ENCODE measurements at places on chromosomes 4 and X.

GRCh38 chr4:76607266-76607799 lies 172.3 kb downstream of the SHROOM3 start:
- DNase-seq = no peak

DNA sequence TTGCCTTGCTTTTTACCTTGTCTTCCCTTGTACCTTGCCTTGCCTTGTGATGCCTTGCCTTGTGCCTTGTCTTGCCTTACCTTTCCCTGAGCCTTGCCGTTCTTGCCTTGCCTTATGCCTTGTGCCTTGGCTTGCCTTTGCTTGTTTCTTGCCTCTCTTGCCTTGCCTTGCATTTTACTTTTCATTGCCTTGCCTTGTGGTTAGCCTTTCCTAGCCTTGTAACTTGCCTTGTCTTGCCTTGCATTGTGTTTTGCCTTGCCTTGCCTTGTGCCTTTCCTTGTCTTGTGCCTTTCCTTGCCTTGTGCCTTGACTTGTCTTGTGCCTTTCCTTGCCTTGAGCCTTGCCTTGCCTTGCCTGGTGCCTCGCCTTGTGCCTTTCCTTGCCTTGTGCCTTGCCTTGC lies 84.6 kb downstream of the TAB3 start:
- no peak for DNase-seq

GRCh38 chr4:146049802-146050201 lies 111.2 kb upstream of the ZNF827 start:
- no peak for DNase-seq

DNA sequence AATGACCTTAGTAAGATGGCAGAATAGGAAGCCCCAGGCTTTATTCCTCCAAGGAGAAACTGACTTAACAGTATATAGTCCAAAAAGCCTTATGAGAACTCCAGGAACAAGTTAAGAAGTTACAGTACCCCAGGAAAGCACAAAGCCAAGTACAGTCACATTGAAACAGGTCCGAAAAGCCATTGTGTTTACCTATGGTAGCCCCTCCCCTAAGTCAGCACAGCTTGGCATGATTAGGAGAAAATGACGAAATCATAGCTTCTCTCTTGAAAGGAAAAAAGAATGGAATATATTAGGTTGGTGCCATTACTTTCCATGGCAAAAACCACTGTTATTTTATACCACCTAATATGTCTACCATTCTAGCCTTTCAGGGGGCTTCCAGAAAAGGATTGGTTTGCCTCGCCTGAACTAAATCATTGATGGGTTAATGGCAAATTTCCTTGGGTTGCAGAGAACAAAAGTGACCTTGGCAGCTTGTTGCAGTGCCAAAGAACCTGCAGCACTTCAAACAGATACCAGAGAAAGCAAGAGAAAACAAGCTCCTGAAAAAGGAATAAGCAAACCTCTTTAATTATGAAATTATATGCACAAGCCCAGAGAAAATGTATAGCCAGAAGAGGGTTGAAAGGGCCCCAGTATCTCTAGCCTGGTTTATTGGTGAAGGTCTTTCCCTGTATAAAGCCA lies 130.6 kb downstream of the PTCHD1 start:
- no peak for DNase-seq

GRCh38 chrX:151789179-151789800 lies 54.7 kb downstream of the CNGA2 start:
- DNase-seq = no peak

GRCh38 chr4:80172203-80172602 lies 25.1 kb upstream of the PRDM8 start:
- DNase-seq = no peak

- DNase-seq = no peak
Measured at GRCh38 chrX:10199212-10199611, 42.4 kb downstream of the CLCN4 start.

- no peak for DNase-seq
Measured at GRCh38 chr4:21780148-21780547, 168.4 kb downstream of the KCNIP4 start.

- DNase-seq = no peak
Measured at GRCh38 chrX:9456250-9457074, 8.4 kb upstream of the TBL1X start.

GRCh38 chr4:130068072-130068471 lies 972.1 kb downstream of the C4orf33 start:
- no peak for DNase-seq

- peak; percentile 0 for DNase-seq
Measured at GRCh38 chr4:104860238-104861123, 286.2 kb upstream of the TET2 start.

DNA sequence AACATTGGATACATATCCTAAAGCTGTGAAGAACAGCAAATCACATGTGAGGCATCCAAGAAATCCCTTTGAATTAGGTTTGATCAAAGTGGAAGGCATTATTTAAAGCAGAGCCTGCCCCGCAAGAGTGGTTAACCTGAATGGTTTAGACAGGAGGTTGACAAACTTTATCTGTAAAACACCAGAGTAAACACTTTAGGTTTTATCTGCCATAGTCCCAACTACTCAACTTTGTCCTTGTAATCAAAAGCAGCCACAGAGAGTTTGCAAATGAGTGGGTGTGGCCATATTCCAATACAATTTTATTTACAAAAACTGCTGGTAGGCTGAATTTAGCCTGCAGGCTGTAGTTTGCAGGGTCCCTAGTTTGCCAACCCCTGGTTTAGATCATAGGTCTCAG lies 25.2 kb upstream of the FGFBP2 start:
- DNase-seq = no peak

GRCh38 chrX:72041176-72041575 lies 90.5 kb downstream of the RTL5 start:
- DNase-seq = no peak

- DNase-seq = no peak
Measured at GRCh38 chrX:84168574-84168973, 19.4 kb downstream of the RPS6KA6 start.

GRCh38 chr4:146124023-146124680 lies 51.4 kb upstream of the LSM6 start:
- no peak for DNase-seq

GRCh38 chr4:101221294-101221693 lies 126.0 kb downstream of the PPP3CA start:
- DNase-seq = no peak

- DNase-seq = peak; percentile 32
Measured at GRCh38 chr4:185470501-185471195, 885 bp downstream of the CCDC110 start.

- no peak for DNase-seq
Measured at GRCh38 chr4:26570596-26570995, 13.3 kb upstream of the TBC1D19 start.

- DNase-seq = no peak
Measured at GRCh38 chr4:106679063-106679462, 310.5 kb upstream of the GIMD1 start.

DNA sequence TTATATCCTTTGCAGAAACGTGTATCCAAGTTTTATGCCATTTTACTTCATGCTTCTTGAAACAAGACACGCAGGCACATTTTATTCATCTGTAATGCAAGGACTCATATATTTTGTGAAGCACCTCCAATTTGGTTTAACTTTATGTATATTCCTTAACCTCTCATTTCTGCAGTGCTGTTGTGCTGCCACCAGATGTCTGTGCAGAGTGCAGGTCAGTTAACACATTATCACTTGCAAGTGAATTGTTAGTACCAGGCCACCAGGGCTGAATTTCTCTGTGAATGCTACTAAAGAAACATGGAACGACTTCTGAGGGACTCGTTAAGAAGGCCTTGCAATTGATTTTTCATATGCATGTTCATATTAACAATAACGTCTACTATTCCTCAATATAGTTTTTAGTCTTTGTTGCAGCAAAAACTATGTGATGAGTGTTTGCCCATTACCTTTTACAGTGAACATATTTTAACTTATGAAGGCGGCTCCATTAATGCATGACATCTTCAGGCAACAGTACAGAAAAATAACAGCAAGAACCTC lies 770.3 kb downstream of the NLGN4X start:
- no peak for DNase-seq

DNA sequence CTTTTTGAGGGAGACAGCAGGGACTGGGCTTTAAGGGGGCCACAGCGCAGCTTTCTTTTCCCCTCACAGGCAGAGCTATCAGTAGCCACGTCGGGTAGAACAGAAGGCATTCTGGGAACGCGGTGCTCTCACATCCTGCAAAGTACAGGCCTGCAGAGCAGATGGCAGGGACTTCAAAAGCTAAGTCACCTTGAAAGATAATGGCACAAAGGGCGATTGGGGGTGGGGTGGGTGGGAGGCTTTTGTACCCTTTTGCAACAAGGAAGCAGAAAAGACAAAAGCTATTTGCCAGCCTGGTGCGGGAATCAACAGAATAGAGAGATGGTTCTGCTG lies 93.9 kb downstream of the PHKA2 start:
- DNase-seq = no peak

DNA sequence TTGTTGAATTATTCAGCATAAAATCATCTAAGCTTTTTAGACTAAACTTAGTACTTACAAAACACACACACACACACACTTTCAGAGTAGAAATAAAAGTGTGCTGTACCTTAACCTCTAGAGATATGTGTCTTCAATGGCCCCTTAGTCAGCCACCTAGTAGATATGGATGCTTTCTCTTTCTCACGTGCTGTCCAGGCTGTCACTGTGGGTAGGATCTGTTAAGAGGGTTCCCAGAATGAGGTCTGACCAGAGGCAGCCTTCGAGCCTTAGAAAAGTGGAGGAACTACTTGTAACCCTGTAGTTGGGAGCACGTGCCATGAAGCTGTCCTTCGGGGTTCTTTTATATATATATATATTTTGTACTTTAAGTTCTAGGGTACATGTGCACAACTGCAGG lies 117.9 kb downstream of the COL4A5 start:
- no peak for DNase-seq

DNA sequence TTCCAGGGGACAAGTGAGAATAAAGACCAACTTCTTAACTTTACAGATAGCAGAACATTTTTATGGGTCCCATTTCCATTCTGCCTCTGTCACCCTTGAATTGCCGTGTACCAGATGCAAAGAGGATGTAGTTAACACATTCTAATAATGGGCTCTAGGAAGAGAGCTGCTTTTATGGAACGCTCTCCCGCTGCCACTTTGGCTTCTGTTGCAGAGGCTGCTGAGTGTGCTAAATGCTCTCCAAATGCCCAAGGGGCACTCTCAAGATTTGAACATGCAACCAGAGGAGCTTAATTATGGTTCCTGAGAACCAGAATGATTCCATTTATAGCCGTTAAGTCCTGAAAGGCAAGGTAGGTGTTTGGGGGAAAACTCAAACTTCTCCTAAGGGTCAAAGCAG lies 28.1 kb upstream of the GPC3 start:
- no peak for DNase-seq

- peak; percentile 19 for DNase-seq
Measured at GRCh38 chr4:150010525-150011126, 67.6 kb upstream of the DCLK2 start.

DNA sequence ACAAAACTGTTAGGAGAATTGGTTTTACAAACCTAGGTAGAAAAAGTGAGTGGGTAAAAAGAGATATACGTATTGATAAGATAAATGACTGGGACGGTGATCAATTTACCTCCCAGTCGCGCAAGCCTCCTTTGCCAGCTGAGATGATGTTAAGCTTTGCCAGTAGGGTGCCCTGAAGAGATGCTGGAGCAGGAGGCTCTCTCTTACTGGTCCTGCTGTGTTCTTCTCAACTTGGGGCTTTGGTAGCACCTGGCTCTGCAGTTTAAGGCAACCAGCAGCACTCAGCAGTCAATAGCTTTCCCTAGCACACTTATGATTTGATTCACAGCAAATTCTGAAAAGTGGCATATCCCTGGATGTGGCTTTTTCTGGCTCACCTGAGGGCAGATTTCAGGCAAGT lies 1461.7 kb downstream of the ADGRL3 start:
- DNase-seq = no peak

DNA sequence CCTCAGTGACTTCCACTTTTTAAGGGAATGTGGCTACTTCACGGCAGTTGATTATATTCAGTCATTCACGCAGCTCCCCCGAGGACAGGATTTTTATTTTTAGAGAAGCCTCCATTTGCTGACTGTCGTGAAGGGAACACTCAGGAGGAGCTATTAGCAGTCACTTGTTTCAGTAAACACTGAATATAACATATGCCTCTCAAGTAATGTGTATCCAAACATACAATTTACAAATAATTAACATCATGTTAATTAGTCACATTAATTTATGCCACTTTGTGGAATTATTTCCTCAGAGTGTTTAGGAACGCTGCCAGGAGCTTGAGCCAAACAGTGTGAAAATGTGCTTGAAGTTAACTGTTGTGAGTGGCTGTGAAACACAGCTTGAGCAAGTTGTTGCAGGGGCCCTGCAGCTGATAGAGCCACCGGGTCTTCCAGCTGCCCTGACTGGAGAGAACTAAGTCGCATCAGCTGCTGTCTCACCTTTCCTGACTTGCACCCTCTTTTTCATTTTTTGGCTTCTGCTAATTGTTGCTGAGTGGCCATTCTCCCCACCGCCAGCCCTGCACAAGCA lies 245.6 kb downstream of the LDB2 start:
- no peak for DNase-seq

DNA sequence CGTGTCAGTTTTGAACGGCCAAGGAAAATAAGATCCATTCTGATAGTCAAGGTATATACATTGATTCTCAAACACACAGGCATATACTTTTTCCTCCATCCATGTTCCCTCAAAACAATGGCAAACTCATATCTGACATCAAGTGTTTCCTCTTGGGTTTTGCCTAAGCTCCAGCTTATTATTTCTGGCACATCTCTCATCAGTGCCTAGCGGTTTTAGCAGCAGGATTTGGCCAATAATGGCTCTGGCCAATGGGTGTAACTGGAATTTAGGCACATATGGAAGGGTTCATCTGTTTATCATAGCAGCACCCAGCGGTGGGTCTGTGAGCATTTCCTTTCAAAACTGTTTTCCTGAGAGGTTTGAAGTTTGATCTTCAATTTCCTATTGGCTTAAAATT lies 161.6 kb upstream of the TLL1 start:
- DNase-seq = no peak

DNA sequence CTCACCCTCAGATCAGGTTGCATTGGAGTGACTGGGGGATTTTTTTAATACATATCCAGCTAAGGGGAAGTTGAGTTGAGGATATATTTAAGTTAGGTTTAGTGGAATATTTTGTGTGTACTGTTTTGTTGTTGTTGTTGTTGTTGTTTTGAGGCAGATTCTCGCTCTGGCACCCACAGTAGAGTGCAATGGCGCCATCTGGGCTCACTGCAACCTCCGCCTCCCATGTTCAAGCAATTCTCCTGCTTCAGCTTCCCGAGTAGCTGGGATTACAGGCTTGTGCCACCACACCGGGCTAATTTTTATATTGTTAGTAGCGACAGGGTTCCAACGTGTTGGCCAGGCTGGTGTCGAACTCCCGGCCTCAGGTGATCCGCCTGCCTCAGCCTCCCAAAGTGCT lies 38.6 kb upstream of the ATP6AP2 start:
- DNase-seq = no peak

- no peak for DNase-seq
Measured at GRCh38 chr4:184825141-184825895, 450 bp downstream of the ACSL1 start.

DNA sequence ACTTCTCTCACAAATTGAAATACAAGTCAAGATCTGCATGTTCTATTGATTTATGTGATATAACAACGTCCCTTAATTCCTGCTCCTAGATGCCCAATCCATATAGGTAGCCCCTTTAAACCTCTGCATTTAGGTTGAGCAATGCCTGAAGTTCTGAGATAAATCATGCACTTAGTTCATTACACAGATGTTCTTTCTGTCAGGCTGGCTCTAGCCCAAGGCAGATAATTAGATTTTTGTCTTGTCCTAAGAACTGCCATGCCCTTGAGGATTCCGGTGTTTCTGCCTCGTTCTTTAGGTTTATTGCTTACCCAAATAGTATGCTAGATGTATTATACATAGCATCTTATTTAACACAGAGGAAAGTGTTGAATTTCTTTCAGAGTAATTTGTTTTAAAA lies 143.1 kb downstream of the TRAM1L1 start:
- no peak for DNase-seq

GRCh38 chrX:108165383-108166111 lies 74.0 kb downstream of the ATG4A start:
- peak; percentile 11 for DNase-seq
